Tracheal epithelial cell (primary cell): ENCODE measurements at places on chromosomes 11 and 22. TPM values are rescaled to one million over a fixed set of nuclear protein-coding genes. Genes with fewer than 3 reads are reported as not detected.

The CD3G gene
- total RNA-seq: not detected in 2 replicates

The APOL4 gene
- total RNA-seq: not detected in 2 replicates

The SCUBE2 gene
- not detected in 2 replicates for total RNA-seq

The GLYAT gene
- total RNA-seq: not detected in 2 replicates

The MYBPC3 gene
- total RNA-seq: not detected in 2 replicates

The SERPING1 gene
- 0.43 and 2.9 TPM in 2 replicates for total RNA-seq

The MPZL3 gene
- 28.2 and 34.3 TPM in 2 replicates for total RNA-seq

The PKDREJ gene
- not detected in 2 replicates for total RNA-seq
